ENCODE measurements at places on chromosomes 12 and 14.

- DNase-seq: no peak
- H3K4me1 ChIP-seq: no peaks in the 10 kb centered on the region
- H3K27me3 ChIP-seq: no peaks in the 10 kb centered on the region
- H3K36me3 ChIP-seq: no peaks in the 10 kb centered on the region
- no peak overlapping the region for H3K4me3 ChIP-seq
Measured at GRCh38 chr14:62689733-62690132, 355.5 kb downstream of the KCNH5 start.

DNA sequence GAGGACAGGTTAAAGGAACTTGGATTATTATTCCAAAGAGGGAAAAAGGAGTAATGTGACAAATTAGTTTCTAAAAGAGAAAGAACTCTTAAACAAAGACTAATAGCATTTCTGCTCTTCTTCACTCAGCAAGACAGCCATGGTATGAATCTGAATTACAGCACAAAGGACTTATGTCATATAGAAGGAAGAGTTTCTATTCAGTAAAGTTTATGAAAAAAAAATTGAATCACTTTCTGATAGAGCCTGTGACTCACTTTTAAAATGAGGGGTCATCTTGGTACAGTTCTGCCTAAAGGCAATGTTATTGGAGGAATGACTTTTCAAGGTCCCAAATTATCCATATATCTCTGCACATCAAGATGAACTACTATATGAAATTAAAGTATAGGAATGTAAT, 101.7 kb downstream of the DUSP6 start:
- no peak overlapping the region for H3K27ac ChIP-seq
- H3K4me3 ChIP-seq: no peak overlapping the region
- H3K4me1 ChIP-seq: no peaks in the 10 kb centered on the region

GRCh38 chr12:81668475-81668874, 90.7 kb downstream of the PPFIA2 start:
- no peaks in the 10 kb centered on the region for H3K36me3 ChIP-seq
- H3K27me3 ChIP-seq: no peaks in the 10 kb centered on the region

DNA sequence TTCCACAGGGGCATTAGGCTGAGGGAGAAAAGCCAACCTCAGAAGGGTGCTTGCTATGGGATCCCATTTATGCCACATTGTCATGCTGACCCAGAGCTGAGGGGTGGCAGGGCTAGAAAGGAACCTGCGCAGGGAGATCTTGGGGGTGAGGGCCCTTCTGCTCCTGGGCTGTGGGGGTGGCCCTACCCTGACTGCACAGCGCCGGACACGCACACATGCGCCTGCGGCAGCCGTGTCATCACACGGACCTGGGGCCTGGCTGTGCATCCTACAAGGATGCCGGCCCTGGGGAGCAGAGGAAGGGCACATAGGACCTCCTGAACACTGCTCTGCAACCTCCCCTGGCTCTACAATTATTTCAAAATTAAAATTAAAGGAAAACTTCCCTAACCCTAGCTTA, 6.9 kb downstream of the CDCA4 start:
- no peak for DNase-seq
- H3K27ac ChIP-seq: peak overlapping the region; percentile 59
- H3K27me3 ChIP-seq: no peaks in the 10 kb centered on the region

DNA sequence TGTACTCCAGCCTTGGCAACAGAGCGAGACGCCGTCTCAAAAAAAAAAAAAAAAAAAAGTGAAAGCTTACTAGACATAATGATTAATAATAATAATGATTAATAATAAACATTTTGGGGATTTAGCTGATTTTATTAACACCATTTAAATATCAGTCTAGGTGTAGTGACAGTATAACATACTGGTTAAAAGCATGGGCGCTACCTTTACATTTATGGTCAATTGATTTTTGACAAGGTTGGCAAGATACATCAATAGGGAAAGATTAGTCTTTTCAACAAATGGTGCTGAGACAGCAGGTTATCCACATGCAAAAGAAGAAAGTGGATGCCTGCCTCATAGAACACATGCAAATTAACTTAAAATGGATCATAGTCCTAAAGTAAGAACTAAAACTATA, 34.3 kb downstream of the TXNRD1 start:
- peaks cover 13% of the 10 kb centered on the region for H3K4me1 ChIP-seq
- no peak for DNase-seq
- H3K36me3 ChIP-seq: no peaks in the 10 kb centered on the region
- H3K27me3 ChIP-seq: no peaks in the 10 kb centered on the region
- H3K4me3 ChIP-seq: no peak overlapping the region

DNA sequence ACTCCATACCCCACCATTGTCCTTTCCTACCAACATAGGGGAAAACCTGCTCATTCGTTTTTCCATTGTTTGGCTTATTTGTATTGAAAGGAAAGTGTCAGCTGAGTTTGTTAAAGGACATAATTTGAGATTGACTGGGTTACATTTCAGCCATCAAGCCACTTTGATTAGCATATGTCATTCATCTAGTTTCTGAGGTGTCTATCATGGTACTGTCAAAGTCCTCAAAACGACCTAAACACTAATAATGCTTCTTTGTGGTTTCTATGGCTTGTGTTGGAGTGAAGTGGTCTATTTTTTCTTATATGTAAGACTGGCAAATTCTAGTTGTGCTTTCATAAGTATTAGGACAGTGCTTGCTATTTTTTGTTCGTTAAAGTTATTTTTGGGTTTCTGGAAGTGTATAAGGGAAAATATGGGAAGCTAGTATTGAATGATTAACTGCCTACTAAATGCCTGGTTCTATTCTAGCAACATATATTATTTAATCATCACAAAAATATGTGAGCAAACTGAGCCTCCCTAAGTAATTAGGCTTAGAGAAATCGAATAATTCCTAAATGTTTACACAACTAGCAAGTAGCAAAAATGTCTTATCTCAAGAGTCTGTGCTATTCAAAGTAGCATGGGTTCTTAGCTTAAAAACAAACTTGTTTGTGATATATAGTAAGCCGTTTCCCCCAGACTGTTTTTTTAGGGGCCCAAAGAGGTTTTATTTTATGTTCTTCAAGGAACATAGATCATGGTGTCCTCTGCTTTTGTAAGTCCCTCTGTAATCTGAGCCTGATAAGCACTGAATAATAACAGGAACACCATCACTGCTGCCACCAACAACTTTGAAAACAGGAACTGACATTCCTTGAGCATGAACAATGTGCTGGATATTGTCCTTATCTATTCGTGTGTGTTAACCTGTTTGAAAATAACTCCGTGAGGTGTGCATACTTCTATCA, 67.1 kb downstream of the DERA start:
- no peaks in the 10 kb centered on the region for H3K27me3 ChIP-seq
- DNase-seq: no peak
- H3K27ac ChIP-seq: no peak overlapping the region

Data from Karpas-422 (cell line).